ENCODE measurements at places on chromosomes 7 and 10. TPM values are rescaled to one million over a fixed set of nuclear protein-coding genes. Genes with fewer than 3 reads are reported as not detected.

DNA sequence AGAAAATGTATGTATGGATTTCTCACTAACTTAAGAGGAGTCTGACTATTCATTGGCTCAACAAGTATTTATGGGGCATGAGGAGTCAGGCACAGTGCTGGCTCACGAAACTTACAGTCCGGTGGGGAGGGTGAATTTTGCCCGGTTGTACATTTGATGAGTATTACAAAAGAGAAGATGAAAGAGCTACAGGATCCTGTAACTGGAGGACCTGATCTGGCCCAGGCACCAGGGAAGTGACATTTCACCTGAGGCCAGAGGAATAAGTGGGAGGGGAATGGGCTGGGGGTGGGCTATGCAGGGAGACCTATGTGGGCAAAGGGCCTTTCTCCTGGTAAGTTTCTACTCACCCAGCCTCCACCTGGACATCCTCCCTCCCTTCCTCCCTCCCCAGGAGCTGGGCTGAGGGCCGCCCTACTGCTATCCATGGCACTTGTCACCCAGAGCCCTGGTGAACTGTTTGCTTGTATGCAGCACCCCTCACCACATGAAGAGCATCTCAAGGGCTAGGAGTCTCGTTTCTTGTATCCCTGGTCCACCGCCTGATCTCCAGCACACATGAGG is 101.1 kb upstream of the ZNF438 start:
- DNase-seq = no peak

DNA sequence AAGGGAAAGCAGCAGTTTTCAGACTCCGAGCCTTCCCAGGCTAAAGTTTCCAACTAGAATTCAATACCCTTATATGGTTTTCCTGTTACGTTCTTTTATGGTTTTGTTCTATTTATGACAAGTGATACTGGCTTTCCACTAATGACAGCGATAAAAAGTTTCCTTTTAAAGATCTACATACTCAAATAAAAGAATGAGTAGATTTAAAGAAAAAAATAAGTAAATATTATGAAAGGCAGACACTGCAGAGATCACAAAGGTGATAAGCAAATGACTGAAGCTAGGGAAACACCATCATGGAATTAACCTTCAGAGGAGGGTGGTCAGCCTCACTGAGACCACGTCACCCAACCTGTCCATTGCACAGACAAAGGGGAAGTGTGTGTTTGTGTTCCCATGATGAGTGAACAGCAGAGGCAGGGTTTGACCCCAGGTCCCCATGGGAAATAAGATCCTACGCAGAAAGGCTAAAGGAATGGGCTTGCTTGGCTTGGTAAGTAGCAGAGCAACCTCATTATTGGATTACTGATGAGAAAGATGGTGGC is 4.0 kb downstream of the VSIR start:
- no peak for DNase-seq

- no peak for DNase-seq
Measured at GRCh38 chr10:6957851-6958250, 377.8 kb upstream of the PRKCQ start.

DNA sequence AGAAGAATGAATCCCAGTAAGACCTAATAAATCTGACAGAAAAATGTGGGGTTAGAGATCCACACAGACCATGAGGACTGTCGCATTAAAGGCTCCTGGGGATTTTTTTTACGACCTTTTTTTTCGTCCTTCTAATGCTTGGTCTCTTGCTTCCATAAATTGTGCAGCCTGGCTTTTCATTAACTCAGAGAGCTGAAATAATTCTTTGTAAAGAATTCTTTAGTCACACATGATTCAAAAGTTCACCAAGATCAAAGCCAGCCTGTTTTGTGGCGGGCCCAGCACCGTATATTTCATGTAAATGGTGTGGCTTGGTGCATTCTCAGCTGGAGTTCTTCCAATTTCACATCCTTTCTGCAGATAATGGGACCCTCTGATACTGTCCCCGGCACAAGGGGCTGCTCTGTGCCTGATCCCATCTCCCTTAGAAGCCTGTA is 206.6 kb upstream of the BMPER start:
- no peak for DNase-seq

DNA sequence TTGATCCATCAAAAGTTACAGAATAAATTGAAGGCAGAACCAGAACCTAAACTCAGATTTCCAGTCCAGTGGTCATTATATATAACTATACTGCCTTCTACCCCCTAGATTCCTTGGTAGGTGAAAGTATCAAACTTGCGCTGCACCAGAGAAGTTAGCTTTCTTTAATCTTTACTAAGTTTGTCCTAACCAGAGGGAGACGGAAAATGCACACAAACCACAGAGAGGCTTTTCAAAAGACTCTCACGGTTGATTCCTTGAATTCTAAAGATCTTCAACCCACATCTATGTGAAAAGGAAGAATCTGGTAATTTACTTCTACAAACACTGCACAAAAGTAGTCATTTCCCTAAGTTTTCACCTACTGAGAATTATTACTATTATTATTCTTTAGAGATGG is 18.2 kb upstream of the KIAA1549 start:
- DNase-seq = no peak

- DNase-seq = no peak
Measured at GRCh38 chr7:93958216-93958615, 36.7 kb downstream of the GNG11 start.

DNA sequence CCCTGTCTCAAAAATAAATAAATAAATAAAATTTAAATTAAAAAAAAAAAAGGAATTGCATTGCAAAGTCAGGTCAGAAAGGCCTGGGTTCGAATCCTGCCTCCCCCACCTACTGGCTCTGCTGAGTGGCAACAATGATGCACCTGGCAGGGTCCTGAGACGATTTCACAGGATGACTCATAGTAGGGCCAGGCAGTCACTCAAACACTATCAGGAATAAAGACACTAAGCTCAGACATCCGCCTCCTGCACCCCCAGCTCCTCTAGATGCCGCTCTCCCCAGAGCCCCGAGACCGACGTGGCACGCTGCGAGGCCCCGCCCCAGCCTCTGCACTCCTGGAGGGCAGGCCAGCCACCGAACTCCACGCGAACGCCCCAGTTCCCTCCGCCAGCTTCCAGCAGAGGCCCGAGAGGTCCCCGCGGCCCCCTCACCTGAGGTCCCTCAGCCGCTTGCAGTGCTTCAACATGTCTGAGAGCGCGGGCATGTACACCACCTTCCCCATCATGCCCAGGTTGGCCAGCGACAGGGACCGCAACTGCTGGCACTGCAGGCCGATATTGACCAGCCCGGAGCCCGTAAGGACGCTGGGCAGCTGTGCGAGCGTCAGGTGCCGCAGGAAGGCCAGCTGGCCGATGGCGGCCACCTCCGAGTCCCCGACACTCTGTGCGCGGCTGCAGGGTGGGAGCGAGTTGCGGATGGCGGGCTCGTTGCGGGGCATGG is 76.6 kb upstream of the TNRC18 start:
- DNase-seq = no peak

DNA sequence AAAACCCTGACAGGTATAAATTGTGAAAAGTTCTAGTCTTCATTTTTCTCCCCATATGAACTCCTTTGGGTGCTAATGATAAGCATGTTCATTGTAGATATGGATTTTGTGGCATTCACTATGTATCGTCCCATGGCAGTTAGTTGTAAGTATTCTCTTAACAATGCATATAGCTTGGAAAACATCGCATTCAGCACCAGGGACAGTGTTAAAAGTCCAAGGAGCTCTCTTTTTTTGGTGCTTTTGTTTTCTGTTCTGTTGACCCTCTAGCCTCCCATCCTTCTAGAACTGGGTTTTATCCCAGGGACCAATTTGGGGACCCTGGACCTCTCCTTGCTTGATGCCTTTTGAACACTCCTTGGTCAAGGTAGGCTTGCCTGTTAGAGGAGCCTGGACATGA is 37.7 kb downstream of the INSYN2A start:
- peak; percentile 36 for DNase-seq

DNA sequence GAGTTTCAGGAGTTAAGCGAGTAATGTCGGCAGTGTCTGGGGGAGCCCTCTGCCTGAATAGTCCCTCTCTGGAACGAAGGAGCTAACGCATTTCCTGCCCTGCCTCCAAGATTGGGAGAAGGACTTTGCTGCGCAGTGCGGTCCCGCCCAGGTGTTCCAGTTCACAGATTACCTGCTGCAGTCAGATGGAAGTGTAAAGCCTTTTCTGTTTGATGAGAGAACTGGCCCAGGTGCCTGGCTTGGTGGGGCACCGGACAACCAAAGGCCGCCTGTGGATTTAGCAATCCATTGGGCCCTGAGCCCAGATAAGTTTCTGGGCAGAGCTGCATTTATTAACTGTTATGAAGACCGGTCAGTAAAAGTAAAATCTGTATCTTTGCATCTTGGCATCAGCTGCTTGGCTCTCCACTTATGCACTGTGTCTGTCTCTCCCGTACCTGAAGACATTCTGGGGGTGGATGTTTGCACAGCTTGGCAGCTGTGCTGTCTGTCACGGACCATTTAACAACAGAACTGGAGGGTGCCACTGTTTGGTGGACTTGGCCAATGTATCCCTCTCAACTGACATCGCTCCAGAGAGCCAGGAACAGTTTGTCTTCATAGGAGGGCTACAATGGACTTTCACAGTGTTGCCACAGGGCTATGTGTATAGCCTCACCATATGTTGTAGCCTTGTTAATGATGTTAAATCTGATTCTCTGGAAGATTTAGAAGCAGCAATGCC is 654.7 kb upstream of the ZWINT start:
- no peak for DNase-seq

DNA sequence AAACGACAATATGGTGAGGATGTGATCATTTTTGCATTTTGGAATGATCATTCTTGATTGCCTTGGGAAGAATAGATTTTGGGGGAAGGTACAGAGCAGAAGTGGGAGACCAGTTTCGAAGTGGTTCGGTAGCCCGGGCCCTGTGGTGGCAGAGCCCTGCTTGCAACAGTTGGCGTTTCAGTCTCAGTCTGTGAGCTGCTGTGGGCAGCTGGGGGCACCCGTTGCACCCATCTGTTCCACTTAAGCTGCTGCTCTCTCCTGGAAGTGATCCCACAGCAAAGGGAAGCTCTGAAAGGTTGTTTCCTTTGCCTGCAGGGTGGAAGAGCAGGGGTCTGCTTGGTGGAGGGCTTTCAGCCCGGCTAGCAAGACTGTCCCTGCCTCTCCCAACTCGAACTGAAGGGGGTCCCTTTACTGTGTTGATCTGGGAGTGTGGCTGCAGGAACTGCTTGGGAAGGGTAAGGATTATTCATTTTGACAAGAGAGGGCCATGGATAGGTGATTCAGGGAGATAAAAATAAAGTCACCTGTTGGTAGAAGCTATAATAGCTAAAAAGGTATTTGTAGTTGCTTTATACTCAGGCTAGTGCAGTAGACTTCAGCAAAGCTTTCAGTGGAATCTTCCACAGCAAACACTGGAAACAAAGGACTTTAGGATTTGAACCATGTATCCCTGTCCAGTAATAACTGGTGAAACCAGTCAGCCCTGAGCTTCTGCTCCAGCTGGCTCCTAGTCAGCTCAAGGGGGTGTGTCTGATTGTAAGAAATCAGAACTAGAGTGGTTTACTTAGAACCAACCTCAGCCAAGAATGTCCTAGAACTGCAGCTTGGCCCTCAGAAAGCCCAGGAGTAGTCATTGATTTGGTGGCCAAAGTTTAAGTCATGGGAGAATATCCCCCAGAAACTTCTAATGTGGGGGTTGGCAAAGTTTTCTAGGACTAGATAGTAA is 53.1 kb upstream of the PDCD4 start:
- DNase-seq = no peak

GRCh38 chr7:8305625-8306388 is 43.8 kb upstream of the ICA1 start:
- no peak for DNase-seq

DNA sequence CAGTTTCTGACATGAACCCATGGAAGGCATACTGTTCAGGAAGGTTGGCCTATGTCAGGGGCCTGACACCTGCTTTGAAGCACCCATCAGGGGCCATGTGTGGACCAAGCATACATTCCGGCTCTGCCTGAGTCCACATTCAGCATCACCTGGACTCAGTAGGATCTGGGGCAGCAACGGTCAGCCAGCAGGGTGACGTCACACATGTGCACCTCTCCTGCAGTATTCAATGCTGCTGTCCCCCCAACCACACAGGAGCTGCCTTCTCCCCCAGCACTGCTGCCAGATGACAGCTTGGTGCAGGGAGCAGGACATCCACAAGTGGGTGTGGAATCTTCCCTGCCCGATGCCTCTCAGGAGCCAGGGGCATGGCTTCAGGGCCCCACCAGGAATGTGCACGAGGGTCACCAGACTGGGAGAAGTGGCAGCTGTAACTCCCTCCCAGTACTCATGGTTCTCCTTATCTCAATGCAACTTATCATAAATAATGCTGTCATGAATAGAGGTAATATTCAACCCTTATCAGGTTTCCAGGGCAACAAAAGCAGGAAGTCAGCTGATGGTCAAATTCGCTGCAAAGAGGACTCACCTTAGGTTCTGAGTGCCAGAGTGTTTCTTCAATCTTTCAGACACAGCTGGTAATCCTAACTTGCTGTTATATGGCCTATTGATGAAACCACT is 292.9 kb downstream of the PAXIP1 start:
- no peak for DNase-seq

DNA sequence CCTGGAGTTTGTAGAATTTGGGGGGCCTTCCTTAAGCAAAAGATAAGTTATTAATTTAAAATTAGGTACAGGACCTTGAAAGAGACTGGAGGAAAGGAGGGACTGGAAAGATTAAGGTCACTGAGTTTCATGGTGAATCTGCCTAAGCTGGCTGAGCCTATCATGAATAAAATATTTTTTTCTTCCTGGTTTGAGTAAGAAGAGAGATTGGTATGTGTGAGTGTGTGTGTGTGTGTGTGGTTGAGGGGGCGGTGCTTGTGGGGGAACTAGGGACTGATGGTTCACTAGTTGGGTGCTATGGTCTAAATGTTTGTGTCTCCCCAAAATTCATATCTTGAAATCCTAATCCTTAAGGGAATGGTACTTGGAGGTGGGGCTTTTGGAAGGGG is 142.5 kb upstream of the PRKCQ start:
- peak; percentile 61 for DNase-seq

DNA sequence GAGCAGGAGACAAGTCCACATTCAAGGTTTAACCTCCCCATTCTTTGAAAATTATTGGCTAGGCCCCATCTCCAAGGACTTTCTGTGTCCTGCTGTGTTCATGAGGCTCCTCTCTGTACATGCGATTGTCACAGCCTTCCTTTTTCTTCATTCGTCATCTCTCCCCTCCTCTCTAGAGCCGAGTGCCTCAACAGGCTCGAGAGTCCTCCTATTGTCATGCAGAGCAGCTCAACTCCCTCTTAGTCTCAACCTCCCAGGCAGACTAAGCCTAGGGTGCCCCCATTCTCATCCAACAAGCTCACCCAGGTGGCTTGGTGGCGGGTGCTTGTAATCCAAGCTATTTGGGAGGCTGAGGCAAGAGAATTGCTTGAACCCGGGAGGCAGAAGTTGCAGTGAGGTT is 35.1 kb upstream of the SAMD8 start:
- no peak for DNase-seq

DNA sequence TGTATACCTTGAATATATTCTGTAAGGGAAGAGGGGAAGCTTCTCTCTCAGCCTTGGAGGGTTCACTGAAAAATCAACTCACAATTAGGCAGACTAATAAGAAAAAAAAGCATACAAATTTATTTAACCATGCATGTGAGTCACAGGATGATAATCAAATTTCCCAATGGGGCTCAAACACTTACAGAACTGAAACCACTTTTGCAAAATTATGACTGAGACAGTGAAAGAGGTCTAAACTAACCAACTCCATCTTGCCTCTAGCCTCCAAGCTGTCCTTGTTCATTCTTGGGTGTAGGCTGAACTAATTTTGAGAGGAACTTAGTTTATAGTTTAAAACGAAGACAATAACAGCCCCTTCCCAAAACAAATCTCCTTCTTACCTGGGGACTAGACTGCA is 618.3 kb upstream of the AUTS2 start:
- no peak for DNase-seq

EBLN1 gene
- polyA plus RNA-seq = not detected

CREB5 gene
- polyA plus RNA-seq = 5.0 TPM

EXOC4 gene
- 33.6 TPM for polyA plus RNA-seq

NUTM2A gene
- polyA plus RNA-seq = 0.13 TPM

UCMA gene
- polyA plus RNA-seq = not detected

All from cardiac muscle cell (in vitro differentiated cells and primary cell).